ENCODE measurements at places on chromosomes 16 and 17. TPM values are rescaled to one million over a fixed set of nuclear protein-coding genes. Genes with fewer than 3 reads are reported as not detected.

The DOC2B gene
- total RNA-seq = 0.82 TPM

The CLEC10A gene
- not detected for total RNA-seq

The STXBP4 gene
- 6.9 TPM for total RNA-seq

The TAOK2 gene
- total RNA-seq = 26.3 TPM

The MYL11 gene
- not detected for total RNA-seq

The PRKCA gene
- 29.4 TPM for total RNA-seq

The PIPOX gene
- 0.21 TPM for total RNA-seq

The STH gene
- total RNA-seq = not detected
